Iris pigment epithelial cell (primary cell): ENCODE measurements at places on chromosomes 2 and 18.

GRCh38 chr2:112189001-112189556 is 50.9 kb downstream of the FBLN7 start:
- no peak for DNase-seq

DNA sequence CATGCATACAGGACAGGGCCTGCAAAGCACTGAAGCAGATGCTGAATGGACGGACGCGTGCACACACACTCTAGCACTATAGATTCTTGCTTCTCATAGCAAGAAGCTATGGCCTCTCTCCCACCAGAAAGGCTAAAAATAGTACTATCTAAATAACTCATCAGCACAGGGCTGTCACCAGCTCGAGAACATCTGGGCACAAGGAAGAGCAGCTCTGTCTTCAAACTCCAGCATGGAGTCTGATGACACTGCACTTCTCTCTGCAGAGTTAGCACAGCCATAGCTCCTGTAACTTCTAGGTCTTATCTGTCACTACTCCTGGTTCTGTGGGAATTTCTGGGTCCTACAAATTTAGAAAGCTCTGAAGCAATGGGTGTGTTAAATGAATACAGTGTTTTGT is 123.5 kb downstream of the MYO5B start:
- no peak for DNase-seq

DNA sequence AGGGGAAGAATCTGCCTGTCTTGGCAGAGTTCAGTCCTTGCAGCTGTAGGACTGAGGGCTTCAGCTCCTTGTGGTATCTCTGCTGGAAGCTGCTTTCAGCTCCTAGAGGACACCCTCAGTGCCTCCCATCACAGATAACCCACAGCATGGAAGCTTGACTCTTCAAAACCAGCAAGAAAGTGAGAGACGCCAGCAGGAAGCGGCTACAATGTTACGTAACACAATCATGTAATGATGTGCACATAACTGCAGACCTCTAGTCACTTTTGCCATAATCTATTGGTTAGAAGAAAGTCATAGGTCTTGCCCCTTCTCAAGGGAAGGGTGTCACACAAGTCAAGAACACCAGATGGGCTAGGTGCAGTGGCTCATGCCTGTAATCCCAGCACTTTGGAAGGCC is 69.1 kb upstream of the AFF3 start:
- DNase-seq: peak; percentile 28

- peak; percentile 71 for DNase-seq
Observed at GRCh38 chr2:19358242-19359020, at the start of gene OSR1. Gene OSR1, minus strand, starts transcription at chr2:19358623. Its CDS starts 4,818 bp downstream, at chr2:19353805.

GRCh38 chr18:3649633-3650426 is 199.9 kb downstream of the TGIF1 start:
- peak; percentile 67 for DNase-seq

DNA sequence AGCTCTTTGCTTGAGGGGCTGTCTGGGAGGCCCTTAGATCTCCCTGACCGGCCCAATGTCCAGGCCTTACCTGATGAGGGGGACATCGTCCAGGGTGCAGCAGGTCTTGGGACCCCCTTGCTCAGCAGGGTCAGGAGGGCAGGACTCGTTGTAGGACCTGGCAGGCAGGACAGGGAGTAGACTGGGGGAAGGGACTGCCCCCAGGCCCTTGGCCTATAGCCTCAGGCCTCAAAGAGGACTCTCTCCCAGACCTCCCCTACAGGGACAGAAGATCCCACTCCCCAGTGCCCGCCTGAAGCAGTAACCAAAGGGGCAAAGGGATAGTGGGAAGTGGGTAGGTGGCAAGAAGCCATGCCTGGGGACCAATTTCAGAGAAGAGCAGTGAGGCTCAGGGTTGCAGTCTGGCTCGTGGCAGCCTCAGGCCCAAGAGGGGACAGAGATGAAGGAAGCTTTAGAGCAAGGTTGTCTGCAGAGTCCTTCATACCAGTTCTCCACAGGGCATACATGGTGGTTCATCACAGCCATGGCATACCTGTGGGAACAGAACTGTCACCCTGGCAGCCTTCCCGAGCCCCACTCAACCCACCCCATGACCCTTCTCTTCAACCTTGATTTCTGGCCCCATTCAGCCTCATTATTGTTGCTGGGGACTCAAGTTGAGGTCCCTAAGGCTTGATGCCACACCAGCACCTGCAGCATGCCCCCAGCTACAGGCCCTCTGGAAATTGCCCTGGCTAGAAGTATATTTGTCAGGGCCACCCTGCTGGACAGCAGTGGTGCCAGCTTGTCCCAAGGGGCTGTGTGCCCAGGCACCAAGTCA is 1.3 kb downstream of the TMEM150A start:
- DNase-seq: no peak

DNA sequence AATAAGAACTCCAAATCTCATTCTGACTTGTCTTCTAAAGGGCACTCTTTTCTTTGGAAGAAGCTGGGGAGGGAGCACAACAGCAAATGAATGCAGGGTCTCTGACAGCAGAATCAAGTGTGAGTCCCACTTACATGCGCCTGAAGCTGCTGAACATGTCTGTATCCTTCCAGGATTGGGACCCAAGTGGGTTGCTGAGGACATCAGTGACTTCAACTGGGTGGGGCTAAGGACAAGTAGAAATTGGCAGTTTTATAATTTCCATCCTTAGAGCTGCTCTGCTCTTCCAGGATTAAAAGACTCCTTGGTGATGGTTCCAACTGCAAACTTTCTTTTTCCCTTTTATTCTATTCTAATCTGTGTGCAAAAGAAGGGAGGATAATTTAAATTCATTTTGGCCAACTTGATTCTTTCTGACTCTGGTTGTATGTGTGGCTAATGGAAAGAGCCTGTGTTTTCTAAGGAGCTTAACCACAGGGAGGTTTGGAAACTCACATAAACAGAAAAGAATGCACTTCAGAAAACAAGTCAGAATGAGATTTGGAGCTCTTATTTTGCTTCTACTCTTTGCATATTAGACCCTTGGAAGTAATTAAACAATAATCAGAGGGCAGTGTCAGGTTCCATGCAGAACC is 20.6 kb downstream of the ANTXR1 start:
- peak; percentile 65 for DNase-seq

- DNase-seq: no peak
Observed at GRCh38 chr2:229582151-229582550, 132.2 kb downstream of the DNER start.

DNA sequence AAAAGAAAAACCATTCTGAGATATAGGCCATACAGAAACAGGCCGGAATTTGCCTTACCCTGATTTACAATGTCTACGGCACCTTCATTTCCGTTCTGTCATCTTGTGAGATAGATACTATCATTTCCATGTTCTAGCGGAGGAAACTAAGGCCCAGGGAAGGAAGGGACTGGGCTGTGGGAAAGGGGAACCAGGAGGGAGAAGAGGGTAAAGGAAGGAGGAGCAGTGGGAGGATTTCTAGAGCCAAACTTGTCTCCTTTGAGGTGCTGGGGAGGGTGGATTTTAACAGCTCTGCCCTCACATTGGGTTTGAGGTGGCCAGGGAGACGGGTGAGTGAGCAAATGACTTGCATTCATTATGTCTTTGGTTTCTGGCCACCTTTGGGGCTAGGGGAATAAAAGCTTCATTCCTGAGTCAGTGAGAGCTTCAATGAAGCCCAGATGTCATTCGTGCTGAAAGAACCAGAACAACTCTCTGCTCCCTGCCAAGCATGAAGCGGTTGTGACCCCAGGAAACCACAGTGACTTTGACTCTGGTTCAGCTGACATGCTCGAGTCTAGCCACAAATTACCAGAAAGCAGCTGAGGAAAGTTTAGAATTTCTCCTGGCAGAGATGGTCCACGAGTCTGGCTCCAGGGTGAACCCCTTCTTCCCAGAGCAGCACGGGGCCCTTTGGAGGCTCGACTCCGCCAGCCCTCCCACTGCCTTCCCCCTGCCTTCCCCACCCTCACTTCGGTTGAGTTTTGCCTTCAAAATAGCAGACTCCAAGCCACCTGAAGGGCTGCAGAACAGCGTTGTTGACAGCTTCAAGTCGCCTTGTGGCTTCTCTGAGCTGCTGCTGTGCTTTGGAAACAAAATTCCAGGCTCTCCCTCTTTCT is 3.8 kb downstream of the ACTG2 start:
- peak; percentile 86 for DNase-seq

DNA sequence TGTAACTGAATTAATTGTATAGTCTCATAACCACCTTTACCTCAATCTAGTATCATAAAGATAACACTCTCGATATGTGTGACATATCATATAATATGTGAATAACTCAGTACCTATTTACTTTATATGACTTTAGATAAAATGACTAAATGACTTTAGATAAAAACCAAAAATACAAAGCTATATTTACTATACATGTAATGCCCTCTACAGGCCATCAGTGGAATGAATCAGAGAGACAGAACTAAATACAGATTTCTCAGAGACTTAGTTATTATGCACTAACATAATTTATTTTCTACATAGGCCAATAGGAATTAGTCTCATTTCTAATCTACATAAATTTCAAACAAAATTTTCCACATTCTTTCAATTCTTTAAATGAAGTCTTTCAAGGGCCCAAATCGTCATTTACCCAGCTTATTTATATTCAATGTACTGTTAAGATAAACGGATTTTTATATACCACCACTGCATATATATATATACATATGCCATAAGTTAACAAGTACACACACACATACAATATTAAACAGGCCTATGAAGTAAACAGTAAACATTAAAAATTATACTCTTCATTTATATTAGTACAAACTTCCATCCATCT is 219.9 kb downstream of the EXOC6B start:
- DNase-seq: peak; percentile 43

DNA sequence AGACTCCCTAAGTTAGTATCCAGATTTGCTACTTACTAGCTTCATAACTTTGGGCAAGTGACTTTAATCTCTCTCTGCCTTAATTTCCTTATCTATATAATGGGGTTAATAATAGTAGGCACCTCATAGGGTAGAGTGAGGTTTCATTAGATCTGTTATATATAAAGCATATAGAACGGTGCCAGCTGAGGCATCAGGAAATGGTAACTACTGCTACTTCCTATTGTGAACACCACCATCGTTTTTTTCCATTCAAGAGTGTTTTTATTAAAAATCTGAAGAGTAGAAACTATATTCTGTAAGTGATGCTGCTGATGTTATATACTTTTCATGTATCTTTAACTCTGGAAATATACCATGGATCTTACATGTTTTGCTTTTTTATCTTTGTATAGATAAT is 44.3 kb downstream of the MALT1 start:
- no peak for DNase-seq

GRCh38 chr2:208542465-208543041 is 136.0 kb downstream of the PTH2R start:
- no peak for DNase-seq

GRCh38 chr2:57720728-57721627 is 325.6 kb upstream of the VRK2 start:
- peak; percentile 81 for DNase-seq

DNA sequence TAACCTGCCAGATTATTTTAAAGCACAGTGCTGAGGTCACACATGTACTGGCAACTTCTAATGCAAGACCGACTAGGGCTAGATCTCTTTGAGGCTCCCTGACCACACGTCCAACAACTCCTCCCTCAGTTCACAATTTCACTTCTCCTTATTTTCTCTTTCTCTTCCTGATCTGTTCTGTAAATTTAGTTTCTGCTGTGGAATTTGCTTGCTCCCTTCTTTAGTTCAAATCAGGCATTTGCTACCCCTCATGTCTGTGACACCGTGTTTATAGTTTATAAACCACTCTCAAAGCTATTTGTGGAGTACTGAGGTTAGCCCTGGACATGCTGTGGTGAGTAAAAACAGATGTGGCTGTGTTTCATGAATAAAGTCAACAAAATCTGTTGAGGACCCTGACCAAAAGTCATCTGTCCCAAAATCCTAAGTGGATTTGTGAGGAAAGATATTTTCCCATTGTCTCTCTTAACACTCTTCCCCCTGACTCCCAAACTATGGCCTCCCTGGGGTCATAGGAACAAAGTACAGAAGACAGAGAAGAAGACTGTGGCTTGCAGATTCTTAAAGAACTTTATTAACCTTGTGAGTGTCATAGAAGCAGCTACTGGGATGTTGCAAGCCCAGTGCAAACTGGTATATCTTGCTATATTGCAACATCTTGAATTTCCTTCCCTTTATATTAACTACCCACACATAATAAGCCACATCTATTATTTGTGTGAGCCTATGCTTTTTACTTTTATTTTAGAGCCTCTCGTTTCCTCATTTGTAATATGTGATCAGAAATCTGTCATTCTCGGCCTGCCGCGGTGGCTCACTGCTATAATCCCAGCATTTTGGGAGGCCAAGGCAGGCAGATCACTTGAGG is 3.5 kb upstream of the NAGK start:
- DNase-seq: peak; percentile 45

DNA sequence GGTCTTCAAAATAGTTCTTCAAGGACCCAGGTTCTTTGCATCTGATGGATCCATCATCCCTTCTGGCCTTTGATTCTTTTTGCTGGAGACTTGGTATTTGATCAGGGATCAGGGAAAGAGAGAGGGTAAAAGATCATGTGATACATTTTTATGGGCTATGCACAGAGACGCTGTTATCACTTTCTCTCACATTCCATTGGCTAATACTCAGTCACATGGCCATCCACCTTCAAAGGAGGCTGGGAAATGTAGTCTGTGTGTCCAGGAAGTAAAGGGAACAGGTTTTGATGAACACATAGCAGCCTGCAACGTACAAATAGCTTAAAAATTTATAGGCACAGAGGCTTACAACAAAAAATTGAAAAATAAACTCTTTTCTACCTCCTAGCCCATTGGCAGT is 629.6 kb upstream of the FANCL start:
- no peak for DNase-seq

GRCh38 chr2:234425639-234426603 is 71.0 kb downstream of the ARL4C start:
- DNase-seq: no peak

DNA sequence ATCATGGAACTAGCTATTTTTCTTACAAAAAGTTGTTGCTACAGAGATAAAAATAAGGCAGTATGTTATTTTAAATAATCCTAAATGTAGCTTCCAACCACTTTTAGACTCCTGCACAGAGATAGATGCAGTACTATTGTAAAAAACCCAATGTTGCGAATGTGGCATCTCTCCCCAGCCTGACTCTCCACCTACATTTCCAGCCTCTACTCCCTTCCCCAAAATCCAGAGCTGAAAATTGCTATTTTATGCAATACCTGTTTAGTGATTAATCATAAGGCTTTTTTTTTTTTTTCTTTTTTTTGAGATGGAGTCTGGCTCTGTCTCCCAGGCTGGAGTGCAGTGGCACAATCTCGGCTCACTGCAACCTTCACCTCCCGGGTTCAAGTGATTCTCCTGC is 39.4 kb downstream of the SPRED2 start:
- no peak for DNase-seq

- DNase-seq: peak; percentile 49
Observed at GRCh38 chr18:67553437-67553836, 36.9 kb upstream of the DSEL start.

DNA sequence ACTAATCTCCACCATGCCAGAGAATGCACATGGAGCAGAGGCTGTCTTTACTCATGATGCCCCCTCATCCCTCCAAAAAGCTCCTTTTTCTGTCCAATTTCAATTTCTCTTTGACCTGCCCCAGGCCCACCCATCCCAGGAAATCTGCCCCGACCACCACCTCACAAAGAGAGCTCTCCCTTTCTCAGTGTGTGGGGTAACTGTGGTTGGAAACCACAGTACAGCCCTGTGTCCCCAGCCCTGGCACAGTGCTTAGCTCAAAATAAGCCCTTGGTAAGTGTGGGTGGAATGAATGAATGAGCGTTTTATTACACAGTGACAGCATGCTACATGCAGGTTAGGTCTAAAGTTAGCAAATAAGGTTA is 43.7 kb upstream of the CAB39 start:
- no peak for DNase-seq

- DNase-seq: no peak
Observed at GRCh38 chr2:39873586-39873985, 94.5 kb upstream of the THUMPD2 start.

GRCh38 chr2:210965472-210965871 is 409.1 kb downstream of the CPS1 start:
- peak; percentile 41 for DNase-seq

- no peak for DNase-seq
Observed at GRCh38 chr18:11655606-11655932, 33.5 kb upstream of the GNAL start.
